Activated T-cell treated with anti-CD3 and anti-CD28 coated beads, Interleukin-2, amount 50 U/mL, for 4 hours (primary cell): ENCODE measurements at places on chromosomes 16 and 17. TPM values are rescaled to one million over a fixed set of nuclear protein-coding genes. Genes with fewer than 3 reads are reported as not detected.

GRCh38 chr16:88965826-88966480, 11.1 kb downstream of the CBFA2T3 start:
- DNase-seq: no peak

Gene CACNG1
- not detected for total RNA-seq

Gene CDRT15L2
- not detected for total RNA-seq

- no peak for DNase-seq
Observed at GRCh38 chr16:2751577-2752034, 832 bp upstream of the SRRM2 start.

- DNase-seq: no peak
Observed at GRCh38 chr17:63285551-63285950, 160.6 kb downstream of the CYB561 start.

- no peak for DNase-seq
Observed at GRCh38 chr16:2043667-2044451, 3.8 kb downstream of the NTHL1 start.

GRCh38 chr16:68257251-68257905, 6.9 kb upstream of the SLC7A6 start:
- no peak for DNase-seq

GRCh38 chr17:48159232-48159631, 51.7 kb downstream of the SNX11 start:
- DNase-seq: no peak

Gene CCT6B
- total RNA-seq: 1.0 TPM

DNA sequence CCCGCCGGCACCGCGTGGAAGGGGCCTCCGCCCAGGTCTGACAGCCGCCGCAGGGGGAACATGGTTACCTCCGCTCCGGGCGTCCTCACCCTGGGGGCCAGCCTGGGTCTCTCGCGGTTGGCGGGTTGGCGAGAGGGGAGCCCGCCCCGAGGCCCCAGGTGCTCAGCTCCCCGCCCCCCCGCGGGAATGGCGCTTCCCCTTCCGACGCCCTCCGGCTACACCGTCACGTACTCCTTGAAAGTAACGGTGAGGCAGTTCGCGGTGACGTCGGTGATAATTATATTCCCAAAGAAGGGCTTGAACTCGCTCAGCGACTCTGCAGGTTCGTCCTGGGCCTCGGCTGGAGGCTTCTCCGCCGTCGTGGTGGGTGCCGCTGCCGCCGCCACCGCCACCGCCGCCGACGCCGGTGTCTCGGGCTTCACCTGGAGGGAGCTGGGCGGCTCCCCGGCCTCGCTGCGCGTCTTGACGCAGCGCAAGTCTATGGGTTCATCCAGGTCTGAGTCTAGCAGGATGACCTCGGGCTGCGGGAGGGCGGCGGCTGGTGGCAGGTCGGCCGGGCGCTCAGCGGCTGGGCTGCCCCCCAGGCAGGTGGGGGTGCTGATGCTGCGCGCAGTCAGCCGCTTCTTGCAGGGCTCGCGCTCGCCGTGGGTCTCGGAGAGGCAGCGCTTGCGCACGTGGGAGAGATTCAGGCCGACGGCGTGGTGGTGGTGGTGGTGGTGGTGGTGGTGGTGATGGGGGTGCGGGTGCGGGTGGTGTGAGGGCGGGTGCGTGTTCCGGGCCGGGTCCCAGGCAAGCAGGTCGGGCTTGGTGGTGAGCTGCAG, 5.3 kb downstream of the CBX4 start:
- DNase-seq: no peak

- DNase-seq: no peak
Observed at GRCh38 chr16:73584157-73584556, 536.2 kb upstream of the ZFHX3 start.
